Psoas muscle (tissue), 8 donors: ENCODE measurements at places on chromosomes 2 and 18. TPM values are rescaled to one million over a fixed set of nuclear protein-coding genes. Genes with fewer than 3 reads are reported as not detected.

DNA sequence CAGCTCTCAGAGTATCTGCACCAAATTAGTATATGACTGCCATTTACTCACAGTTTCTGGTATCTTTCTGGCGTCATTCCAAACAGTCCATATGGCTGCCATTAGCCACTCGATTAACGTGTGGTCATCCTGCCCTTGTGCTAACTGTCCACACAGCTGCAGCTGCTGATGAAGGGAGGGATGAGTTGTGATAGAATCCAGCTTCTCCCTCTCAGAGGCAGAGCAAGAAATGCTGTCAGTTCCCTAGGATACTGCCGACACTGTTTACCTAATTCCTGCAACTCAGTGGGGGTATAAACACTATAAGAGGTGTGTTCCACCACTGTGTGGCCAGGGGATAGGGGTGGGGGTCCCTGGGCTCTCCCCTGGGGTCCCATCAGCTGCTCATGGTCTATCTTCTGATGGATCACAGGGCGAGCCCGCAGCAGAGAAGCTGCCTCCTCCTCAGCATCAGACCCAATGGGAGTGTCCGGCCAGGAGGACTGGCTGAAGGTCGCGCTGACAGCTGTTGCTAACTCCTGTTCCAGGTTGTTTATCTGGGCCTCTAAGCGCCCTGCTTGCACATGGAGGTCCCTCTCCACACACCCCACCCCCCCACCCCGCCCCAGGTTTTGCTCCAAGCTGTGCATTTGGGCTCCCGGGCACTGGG is 17.3 kb upstream of the KLHL23 start:
- no peak for DNase-seq

DNA sequence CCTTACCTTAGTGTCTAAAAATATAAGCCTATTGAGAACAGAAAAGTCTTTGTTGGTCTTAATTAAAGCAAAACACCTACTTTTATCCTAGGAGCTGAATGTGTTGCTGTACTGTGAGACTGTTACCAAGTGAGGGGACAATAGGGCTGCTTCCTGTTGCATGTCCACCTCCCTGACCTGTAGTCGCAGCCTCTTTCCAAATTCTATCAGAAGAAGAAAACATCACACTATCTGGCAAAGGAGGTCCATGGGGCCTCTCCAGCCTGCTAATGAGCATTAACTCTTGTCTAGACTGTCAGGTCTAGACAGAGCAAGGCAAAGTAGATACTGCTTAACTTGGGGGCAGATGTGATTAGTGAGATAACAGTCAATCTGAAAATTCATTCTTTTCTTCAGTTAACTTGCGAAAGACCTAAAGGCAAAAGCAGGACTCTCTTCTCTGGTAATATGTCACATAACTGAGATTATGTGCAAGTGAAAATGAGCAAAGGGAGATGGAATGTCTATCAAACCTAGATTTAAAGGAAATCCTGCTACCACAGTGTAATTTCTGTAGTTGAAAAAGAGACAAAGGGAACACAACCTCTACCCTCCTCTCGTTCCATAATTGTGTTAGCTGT is 66.9 kb downstream of the CDH20 start:
- no peak for DNase-seq

Gene DUSP19
- total RNA-seq, result 1.2 TPM

Gene REG3G
- not detected for total RNA-seq

Gene SLC16A14
- total RNA-seq, result 1.2 TPM

GRCh38 chr2:233796254-233796653 is 18.1 kb downstream of the MROH2A start:
- no peak for DNase-seq

- no peak for DNase-seq
These were observed 37.2 kb downstream of the DRC1 start for GRCh38 chr2:26438926-26439325.

DNA sequence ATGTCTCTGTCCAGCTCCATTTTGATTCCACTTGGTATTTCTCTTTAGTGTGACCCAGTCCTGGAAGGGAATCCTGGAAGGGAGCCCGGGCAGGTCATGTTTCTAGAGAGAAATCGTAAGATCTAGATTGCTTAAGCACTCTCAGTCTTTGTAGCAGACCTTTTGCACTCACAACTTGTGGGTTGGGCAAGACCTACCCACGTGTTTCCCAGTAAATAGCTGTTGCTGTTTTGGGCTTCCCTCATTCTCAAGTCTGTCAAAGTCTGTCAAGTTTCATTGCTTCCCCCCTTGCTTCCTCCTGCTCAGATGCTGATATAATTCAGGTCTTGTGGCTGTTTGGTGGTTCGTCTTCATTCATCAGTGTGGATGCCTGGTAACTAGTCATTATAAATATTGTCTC is 17.4 kb upstream of the NEMP2 start:
- DNase-seq, result no peak

DNA sequence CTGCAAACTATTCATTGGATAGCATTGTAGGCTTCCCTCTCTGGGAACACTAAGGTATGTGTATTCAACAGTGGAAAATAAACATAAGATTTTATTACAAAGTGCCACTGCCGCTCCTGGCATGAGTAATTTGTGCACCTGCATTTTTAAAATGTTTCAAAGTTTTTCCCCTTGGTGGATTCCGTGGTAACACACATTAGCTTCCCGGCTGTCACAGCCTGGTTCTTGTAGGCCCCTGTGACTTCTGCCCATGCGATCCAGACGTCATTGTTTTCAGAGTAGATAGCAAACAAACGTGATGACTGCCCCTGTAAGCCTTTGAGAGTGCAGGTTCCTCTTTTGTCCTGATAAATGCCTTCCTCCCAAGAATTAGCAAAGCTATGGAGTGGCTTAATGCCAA is 421.0 kb downstream of the ZNF521 start:
- DNase-seq, result no peak

Gene UBR3
- 171 TPM for total RNA-seq

DNA sequence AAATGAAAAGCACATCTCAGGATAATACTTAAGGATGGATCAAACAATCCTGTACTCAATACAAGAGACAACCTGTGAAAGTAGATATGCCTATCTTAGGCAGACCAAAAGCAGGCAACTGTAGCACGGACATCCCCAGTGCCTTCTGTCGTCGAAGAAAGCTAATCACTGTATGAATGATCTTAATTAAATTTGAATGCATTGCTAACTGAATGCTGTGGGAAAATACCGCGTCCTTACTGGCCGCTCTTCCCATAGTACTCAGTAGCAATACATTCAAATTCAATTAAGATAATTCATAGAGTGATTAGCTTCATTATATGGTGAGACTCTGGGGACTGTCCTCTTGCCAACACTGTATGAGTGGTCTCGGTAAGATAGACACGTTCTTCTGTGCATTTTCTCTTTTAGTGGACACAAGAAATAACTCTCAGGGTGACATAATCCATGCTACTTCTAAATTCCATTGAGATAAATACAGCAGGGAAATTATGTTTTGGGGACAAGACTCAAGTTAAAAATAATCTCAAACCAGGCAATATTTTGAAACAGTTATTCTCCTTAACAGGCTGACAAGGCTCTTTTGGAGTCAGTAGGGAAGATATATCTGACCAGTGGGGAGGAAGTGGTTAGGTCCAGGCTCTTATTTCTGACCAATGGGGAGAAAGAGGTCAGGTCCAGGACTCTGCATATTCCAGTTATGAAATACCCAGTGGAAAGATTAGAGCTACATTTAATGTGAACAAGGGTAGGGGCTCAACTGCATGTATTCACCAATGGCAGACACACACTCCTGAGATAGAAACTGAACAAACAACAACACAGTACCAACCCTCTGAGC is 97.3 kb downstream of the DOCK10 start:
- no peak for DNase-seq

- no peak for DNase-seq
These were observed 1072.5 kb downstream of the SUCLG1 start for GRCh38 chr2:83386549-83386948.

- no peak for DNase-seq
These were observed 58.0 kb downstream of the SMAD2 start for GRCh38 chr18:47872426-47872825.

DNA sequence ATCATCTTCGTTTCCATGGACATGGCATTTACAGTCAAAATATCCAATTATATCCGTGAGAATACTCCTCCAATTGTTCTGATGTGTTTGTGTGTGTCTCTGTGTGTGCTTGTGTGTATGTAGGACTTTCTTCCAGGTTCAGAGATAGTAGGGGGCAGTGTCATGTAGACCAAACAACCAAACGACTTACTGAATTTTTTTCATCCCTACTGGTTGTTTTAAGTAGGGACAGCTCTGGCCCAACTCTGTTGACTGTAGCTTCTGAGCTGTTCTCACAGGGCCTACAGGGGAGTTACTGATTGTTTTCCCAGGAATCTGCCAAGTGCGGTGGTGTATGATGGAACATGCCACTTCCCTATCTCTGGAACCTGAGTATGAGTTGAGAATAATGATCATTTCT is 69.6 kb downstream of the ETAA1 start:
- no peak for DNase-seq

Gene LOXL3
- 0.99 TPM for total RNA-seq

- no peak for DNase-seq
These were observed 215.1 kb downstream of the ALK start for GRCh38 chr2:29706171-29706720.

GRCh38 chr2:193276069-193276468 is 1081.3 kb upstream of the TMEFF2 start:
- DNase-seq, result no peak

GRCh38 chr2:149442346-149442745 is 112.0 kb downstream of the LYPD6 start:
- no peak for DNase-seq
